ENCODE measurements at places on chromosomes 12 and 14.

DNA sequence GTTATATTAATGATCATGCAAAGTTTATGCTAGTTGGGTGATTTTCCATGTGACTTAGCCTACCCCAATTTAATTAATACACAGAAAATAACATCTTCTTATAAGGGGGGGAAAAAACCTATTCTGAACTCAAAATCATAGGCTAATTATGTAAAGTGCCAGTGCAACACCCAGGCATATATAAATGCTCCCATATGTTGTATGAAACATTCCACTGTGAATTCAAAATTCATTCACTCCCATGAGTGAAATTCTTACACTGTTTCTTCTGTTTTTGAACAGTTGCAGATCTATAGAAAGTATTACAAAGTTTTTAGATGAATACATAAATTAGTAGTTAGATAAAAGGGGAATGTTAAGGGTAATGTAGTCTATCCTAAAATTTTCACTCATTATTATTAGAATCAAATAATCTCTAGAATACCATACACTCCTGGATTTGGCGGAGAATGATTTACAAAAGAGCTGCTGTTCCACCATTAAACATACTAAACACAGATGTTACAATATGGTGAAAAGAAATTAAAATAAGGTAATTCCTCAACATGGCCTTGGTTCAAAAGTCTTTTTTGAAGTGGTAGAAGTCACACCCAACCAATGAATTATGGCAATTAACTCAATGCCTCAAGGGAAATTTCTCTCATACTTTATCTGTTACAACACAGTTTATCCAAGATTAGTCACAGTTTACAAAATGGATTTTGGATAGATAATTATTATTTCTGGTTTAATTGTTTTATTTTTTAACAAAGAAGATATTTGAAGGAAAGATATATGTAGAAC is 454.1 kb upstream of the FLRT2 start:
- no peak for DNase-seq

DNA sequence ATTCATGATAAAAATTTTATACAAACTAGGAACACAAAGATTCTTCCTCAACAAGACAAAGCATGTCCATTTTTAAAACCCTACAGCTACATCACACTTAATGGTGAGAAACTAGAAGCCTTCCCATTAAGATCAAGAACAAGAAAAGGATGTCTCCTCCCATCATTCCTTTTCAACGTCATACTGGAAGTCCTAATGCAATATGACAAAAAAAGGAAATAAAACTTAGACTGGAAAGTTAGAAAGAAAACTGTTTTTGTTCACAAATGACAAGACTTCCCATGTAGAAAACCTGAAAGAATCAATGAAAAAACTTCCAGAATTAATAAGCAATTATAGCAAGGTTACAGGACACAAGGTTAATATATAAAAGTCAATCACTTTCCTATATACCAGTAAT is 82.5 kb downstream of the NUMB start:
- peak; percentile 62 for DNase-seq

DNA sequence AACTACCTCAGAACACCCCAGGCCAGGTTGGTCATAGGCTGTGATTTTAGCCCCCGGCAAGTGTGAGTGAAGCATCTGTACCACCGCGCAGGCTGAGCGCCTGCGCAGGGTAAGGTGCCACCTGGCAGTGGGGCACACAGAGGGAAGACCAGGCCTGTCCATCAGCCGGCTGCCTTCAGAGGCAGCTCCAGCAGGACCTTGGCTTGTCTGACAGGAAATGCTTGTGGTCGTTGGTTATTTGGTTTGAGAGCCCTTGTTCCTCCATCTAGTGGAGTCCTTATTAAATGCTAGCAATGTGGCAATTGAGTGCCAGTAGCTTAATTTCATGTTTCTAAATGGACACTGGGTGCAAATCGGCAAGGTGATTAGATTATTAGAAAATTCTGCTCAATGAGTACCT is 27.5 kb downstream of the SLC25A29 start:
- DNase-seq: no peak

GRCh38 chr14:105060751-105061427 is 4.3 kb downstream of the GPR132 start:
- peak; percentile 56 for DNase-seq

GRCh38 chr14:67385618-67386017 is 25.5 kb downstream of the EIF2S1 start:
- no peak for DNase-seq

DNA sequence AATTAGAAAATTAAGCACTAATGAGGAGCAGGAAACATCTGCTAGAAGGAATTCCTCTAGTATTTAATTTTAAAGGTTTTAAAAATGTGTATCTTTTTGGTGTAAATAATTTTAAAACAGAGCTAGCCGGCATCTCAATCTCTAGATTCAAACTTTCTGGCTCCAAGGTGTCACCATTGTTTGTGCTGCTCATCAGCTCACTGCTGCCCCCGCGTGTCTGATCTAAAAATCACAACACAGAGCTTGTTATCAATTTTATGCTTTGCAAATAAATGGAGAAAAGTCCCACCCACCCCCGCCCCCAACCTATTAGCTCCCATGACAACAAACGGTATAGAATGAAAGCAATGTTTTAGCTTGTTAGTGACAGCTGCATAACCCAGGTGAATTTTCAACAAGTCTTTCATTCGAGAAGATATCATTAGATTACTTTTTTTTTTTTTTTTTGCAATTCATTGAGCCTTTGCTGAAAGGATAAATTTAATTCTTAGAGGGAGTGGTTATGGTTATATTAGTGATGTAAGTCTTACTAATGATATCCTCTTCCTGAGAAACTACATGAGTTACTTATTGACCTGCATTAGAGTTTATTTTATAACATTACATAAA is 11.3 kb upstream of the ABHD12B start:
- peak; percentile 81 for DNase-seq

GRCh38 chr12:123397400-123397799 is 13.5 kb downstream of the KMT5A start:
- no peak for DNase-seq

DNA sequence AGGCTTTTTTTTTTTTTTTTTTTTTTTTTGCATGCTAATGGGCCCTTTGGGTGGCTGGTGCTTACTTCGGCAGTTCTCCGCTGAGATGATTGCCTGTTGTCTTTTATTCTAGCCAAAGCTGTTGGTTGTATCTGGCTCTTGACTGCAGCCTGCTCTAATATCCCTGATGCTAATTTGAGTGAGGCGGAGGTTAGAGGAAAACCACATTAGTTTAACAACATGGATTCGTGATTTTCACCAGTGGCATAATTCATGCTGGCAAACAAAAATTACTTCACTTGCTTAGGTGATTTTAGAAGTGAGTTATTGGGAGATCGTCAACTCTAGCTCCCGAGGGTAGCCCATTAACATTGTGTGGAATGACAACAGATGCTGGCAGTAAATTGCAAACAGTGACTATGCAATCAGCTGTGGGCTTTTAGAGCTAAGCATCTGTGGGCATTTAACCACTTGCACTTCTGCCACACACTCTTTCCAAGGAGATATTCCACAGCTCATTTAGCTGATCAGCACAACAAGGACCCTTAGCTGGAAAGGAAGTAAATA is 97.6 kb upstream of the ZDHHC17 start:
- DNase-seq: no peak

DNA sequence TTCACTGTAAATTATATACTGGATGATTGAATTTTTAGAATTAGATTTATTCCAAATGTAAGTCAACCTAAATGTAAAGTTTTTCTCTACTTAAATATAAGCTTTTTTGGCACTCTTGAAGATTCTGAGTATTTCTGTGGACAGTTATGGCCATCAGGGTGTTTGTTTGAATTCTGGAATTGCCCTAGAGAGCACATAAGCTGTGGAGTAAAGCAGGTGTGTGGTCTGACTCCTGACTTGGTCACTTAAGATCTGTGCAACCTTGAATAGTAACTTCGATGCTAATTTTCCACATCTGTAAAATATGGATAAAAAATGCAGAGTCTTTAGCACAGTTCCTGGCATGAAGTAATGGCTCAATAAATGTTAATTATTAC is 64.4 kb downstream of the FUT8 start:
- no peak for DNase-seq

GRCh38 chr12:47811072-47811396 is 8.7 kb downstream of the HDAC7 start:
- DNase-seq: peak; percentile 69

GRCh38 chr12:10243818-10244520 is 31.3 kb downstream of the GABARAPL1 start:
- DNase-seq: peak; percentile 56

DNA sequence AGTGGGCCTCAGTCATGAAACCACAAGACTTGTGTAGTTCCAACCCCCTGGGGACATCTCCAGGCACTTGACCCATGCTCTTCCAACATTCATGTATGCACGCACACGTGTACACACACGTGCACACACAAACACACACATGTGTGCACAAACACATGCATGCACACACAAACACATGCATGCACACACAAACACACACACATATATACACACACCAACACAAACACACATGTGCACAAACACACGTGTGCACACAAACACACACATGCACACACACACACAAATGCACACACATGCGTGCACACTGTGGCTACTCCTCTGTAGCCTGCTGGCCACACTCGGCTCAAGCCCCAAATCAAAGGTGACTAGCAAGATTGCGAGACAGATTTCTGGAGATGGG is 22.8 kb downstream of the BDKRB2 start:
- no peak for DNase-seq

GRCh38 chr12:26295001-26295400 is 99.6 kb downstream of the SSPN start:
- DNase-seq: no peak

All from suppressor macrophage treated with lipopolysaccharide for 4 hours (primary cell).